ENCODE measurements at places on chromosomes 3 and 15.

GRCh38 chr3:26687466-26687865 lies 64.9 kb downstream of the LRRC3B start:
- no peak for DNase-seq

GRCh38 chr15:59060348-59060747 lies 44.6 kb upstream of the CCNB2 start:
- no peak for DNase-seq

DNA sequence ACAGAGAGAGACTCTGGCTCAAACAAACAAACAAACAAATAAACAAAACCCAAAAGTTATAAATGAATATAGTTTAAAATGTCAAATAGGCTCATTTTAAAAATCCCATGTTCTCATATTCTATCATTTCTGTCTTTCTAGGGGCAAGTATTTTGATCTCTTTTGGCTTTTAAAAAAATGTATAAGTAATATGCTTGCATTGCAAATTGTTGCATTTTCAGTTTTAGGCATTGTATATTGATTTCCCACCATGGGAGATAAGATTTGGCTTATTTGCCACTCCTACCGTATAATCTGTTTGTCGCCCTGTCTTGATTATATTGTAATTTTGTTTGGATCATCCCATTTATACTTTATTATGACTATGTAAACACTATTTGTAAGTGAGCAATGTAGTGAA lies 70.6 kb downstream of the PIAS1 start:
- no peak for DNase-seq

- no peak for DNase-seq
Observed at GRCh38 chr15:48418343-48418742, 87.1 kb downstream of the DUT start.

DNA sequence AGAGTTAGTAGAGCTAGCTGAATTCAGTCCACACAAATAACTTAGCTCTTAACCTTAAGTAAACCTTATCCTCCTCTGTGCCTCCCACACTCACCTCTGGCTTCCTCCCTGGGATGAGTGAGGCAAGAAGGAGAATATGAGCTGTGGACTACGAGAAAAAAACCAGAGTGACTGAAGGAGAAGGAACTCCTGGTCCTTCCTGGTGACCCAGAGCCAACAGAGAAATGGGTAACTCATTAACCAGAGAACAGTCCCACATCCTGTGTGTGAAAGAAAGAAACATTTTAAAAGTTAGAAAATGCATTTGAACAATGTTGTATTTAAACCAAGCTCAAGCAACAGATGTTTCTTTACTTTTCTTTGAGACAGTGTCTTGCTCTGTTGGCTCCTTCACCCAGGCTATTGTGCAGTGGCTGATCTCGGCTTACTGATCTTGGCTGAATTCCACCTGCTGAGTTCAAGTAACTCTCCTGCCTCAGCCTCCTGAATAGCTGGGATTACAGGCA lies 27.5 kb upstream of the FAM81A start:
- no peak for DNase-seq

DNA sequence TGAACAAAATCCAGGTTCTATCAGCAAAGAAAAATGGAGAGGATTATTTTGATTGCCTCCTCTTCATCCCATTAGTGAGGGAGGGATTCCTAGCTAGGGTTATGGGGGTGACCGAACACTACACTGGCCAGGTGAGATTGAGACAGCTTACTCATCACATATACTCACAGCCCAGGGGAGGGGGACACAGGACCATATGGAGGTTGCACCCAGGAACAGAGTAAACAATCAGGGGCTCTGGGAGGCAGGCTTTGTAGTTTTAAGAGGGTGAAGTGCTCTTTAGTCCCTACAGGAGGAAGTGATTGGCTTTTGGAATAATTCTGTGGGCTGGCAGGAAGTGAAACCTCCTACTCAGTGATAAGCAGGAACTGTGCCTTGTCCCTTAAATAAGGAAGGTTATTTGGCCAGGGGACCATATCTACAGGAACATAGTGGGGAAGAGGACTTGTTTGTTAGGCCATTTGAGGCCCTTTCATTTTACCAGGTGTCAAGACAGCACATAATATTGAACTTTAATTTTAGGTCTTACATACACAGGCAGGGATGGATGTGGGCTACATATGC lies 17.5 kb upstream of the KCTD6 start:
- DNase-seq, result peak; percentile 87

DNA sequence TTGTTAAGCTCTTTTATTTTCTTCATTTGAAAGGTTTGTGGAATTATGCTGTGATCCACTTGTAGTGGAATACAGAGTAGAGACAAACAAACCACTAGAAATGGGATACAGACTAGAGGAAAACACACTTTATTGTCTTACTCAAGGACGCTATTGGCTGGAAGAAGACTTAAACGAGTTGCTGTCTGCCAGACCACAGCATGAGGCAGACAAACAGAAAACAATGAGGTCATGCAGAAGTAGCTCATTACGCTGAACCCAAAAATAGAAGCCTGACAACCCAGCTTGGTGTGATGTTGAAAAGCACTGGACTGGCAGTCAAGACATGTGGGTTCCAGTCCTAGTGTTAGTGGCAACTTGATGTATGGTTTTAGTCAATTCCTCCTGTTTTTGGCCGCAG lies 62.4 kb upstream of the P3H2 start:
- DNase-seq, result no peak

DNA sequence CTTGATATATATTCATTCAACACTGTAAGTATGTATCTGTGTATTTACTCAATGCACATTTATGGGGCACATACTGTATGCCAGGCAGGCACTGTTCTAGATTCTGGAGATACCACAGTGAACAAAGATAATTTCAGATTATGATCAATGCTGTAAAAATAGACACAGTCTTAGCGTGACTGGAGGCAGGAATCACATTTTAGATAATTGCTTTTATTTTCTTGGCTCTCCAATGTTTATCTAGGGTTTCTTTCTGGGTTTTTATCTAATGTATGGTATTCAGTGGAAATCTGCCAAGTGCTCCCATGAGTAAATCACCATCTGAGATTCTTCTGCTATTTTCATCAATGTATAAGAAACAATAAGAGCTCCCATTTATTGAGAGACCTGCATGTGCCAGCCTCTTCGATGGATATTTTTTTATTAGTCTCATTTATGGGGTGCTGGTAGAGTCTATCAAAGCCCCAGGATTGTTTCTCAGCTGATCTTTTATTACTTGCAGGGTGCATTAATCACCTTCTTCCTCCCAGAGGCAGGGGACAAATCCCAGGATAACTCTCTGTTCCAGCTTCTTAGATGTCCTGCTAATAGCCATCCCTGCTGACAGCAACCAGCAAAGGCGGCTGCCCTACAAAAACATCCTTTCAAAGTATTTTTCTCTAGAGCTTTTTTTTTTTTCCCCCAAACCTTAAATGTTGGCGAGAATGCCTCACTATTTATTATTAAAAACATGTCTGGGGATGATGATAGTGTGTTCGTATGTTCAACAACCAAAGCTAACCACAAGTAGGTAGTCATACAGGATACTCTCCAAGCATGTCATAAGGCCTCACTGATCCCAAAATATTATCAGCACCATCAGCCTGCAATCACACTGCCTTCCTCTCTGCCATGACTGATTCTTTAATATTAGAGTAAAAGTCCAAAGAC lies 331.0 kb upstream of the RASGRP1 start:
- DNase-seq, result no peak

GRCh38 chr15:37682304-37682703 lies 252.1 kb upstream of the TMCO5A start:
- no peak for DNase-seq

Data from CD14-positive monocyte (primary cell).